Dermis lymphatic vessel endothelial cell (primary cell): ENCODE measurements at places on chromosomes 16 and 17. TPM values are rescaled to one million over a fixed set of nuclear protein-coding genes. Genes with fewer than 3 reads are reported as not detected.

The SAMD14 gene
- total RNA-seq = 3.0 and 4.0 TPM in 2 replicates

The CDRT15L2 gene
- total RNA-seq = not detected in 2 replicates

The TMEM204 gene
- total RNA-seq = 142 and 170 TPM in 2 replicates

The TERB1 gene
- total RNA-seq = under 0.01 and 0.09 TPM in 2 replicates

The ITGAL gene
- under 0.01 TPM in 1 of 2 replicates, not detected in the other for total RNA-seq

The ELP5 gene
- total RNA-seq = 31.9 and 36.9 TPM in 2 replicates

The SLC35G6 gene
- total RNA-seq = not detected in 2 replicates
